ENCODE measurements at places on chromosomes 5 and 9. TPM values are rescaled to one million over a fixed set of nuclear protein-coding genes. Genes with fewer than 3 reads are reported as not detected.

PHF24 gene
- not detected for total RNA-seq

ACTBL2 gene
- 0.17 TPM for total RNA-seq

ALDH1A1 gene
- total RNA-seq, result 1,650 TPM

UBAC1 gene
- 35.9 TPM for total RNA-seq

PIP5K1B gene
- total RNA-seq, result not detected

CCDC192 gene
- not detected for total RNA-seq

DNAI1 gene
- total RNA-seq, result not detected

Measured in dermis blood vessel endothelial cell (primary cell).